Mesothelial cell of epicardium (in vitro differentiated cells): ENCODE measurements at places on chromosomes 6 and 20. TPM values are rescaled to one million over a fixed set of nuclear protein-coding genes. Genes with fewer than 3 reads are reported as not detected.

PIM1 gene
- 26.2 to 30.3 TPM (median 28.6 TPM) in 3 replicates for total RNA-seq

NEDD9 gene
- total RNA-seq = 25.5 to 28.6 TPM (median 27.4 TPM) in 3 replicates

LY6G6F gene
- not detected in 3 replicates for total RNA-seq

RSPO3 gene
- total RNA-seq = 26.3 to 31.1 TPM (median 30.1 TPM) in 3 replicates

DNA sequence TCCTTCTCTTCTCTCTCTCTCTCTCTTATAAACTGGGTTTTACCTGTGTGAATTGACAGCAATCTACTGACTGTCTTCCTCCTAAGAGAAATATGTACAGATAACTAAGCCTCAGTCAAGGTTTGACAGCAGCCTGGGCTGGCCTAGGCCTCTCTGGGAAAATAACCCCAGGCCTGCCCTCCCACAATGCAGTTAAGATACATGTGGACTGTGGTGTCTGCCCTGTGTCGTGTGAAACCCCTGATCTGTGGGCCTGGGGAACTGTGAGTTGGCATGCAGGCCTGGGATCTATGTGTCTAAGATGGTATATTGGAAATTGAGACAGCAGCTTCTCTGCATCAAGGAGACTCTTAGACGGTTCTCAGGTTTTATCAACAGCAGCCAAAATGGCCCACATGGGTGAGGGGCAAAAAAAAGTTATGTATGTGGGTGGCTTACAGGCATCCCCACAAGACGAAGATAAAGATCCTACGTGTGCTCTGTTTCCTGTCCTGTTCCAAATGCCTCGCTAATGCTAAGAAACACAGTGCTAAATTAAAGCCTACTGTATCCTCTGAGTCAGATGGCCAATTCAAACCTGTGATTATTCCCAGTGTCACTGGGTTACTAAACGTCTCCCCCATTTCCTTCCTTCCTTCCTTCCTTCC lies 19.0 kb downstream of the LRFN2 start:
- DNase-seq = no peak
- peaks cover 17% of the 10 kb centered on the region for H3K27me3 ChIP-seq
- H3K4me3 ChIP-seq = no peak overlapping the region
- H3K36me3 ChIP-seq = no peaks in the 10 kb centered on the region
- no peaks in the 10 kb centered on the region for H3K4me1 ChIP-seq

DNA sequence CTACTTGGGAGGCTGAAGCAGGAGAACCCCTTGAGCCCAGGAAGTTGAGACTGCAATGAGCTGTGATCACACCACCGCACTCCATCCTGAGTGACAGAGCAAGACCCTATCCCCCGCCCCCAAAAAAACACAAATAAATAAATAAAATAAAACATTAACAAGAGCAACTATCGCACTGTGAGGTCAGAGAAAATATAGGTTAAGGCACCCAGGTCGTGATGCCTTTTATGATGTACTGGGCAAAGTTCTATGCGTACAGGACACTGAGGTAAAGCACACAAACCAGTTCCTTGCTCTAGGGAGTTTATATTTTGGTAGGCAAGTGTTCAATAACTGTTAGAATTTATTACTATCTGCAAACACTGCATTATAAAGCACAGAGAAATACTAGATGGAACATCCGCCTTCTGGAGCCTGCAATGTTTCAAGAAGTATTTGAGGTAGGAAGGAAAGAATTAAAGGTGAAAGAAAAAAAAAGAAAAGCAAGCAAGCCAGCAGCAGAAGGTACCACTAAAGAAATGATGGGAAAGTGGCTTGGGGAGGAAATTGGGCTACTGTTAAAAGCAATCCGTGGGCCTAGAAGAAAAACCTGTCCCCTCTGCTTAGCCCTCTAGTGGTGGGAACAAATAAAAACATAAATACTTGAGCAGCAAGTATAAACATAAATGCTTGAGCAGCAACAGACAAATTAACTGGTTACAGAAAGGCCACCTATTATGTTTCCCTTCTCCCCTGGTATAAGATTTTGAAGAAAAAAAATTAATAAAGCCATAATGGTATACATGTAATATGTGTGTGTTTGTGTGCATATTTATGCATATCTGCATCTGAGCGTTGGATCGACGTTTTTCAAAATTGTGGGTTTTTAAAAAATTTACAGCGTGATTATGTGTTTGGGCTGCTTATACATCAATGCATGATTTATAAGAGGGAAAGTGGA lies 128.0 kb downstream of the PHACTR1 start:
- peaks cover 2% of the 10 kb centered on the region for H3K27me3 ChIP-seq
- H3K36me3 ChIP-seq = no peaks in the 10 kb centered on the region
- H3K4me3 ChIP-seq = no peak overlapping the region
- DNase-seq = no peak
- H3K4me1 ChIP-seq = peaks cover 13% of the 10 kb centered on the region

DNA sequence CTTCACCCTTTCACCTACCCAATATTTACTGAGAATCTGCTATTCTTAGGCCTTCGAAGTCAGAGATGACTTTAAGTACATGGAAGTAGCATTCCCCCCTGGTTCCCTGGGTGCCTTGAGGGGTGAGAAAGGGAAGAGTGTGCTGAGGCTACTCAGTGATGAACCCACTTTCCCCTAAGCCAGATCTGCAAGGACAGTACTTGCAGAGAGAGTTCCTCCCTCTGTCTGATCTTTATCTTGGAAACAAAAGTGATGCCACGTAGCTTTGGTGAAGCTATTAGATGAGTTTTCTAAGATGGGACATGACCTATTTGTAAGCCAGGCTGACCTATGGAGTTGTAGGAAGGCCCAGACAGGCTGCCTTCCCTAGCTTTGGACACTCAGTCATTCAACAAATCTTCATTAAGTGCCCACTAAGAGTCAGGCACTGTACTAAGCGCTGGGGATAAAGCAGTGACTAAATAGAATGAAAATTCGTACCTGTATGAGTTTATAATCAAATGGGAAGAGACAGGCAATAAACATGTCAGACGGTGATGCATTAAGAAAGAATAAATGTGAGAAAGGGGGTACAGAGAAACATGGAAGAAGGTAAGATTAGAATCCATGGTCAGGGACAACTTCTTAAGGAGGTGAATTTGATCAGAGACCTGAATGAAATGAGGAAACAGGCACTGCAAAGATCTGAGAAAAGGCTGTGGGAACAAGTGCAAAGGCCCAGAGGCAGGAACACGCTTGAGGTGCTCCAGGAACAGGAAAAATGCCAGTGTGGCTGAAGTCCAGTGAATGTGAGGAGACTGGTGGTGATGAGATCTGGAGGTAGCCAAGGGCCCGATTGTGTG lies 42.2 kb downstream of the BCL2L1 start:
- H3K27me3 ChIP-seq = no peaks in the 10 kb centered on the region
- peak overlapping the region; percentile 73 for H3K27ac ChIP-seq
- H3K4me3 ChIP-seq = no peak overlapping the region
- peaks cover 44% of the 10 kb centered on the region for H3K4me1 ChIP-seq
- DNase-seq = no peak
- peaks cover 16% of the 10 kb centered on the region for H3K36me3 ChIP-seq

GRCh38 chr6:5091210-5092069 lies 6.3 kb downstream of the PPP1R3G start:
- H3K36me3 ChIP-seq = no peaks in the 10 kb centered on the region
- H3K27ac ChIP-seq = no peak overlapping the region
- H3K27me3 ChIP-seq = peaks cover 23% of the 10 kb centered on the region

- H3K4me3 ChIP-seq = no peak overlapping the region
- H3K36me3 ChIP-seq = no peaks in the 10 kb centered on the region
- H3K27me3 ChIP-seq = no peaks in the 10 kb centered on the region
Observed at GRCh38 chr6:10478187-10479040, 42.7 kb upstream of the GCNT2 start.
